ENCODE measurements at places on chromosomes 1 and 21.

DNA sequence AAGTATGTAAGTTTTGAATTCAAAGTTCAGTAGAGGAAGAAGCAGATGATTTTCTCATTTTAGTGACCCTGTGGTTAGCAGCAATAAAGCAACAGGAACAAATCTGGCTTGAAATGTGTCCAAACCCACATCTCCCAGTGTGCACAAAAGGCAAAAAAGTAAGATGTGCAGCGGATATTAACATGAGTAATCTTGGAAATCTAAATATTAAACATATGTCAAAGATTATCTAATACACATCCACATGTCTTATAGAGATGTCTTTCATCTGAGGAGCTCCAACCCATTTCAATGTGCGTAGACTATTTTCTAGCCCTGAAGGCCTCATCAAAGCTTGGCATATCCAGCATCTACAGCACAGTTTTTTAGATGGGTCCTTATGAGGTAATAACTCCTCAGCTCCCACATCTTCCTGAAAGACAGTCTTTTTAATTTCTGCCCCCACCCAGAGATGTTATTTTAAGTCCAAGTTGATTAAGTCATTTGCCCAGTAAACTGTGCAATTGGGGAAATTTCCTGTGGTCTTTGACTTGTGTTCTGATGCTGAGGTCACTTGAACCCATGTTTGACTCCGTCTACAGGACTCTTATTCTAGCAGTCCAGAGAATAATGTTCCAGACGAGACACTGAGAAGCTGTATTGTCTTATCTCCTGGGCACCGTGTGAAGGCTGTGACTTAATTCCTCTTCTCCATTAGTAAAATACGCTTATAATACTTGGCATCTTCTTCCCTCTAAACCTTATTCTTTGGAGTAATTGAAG, 73.7 kb downstream of the LMO4 start:
- DNase-seq, result no peak

GRCh38 chr1:196418772-196419171, 189.5 kb downstream of the KCNT2 start:
- no peak for DNase-seq

GRCh38 chr1:24966121-24966723, 36.1 kb upstream of the RUNX3 start:
- no peak for DNase-seq

- DNase-seq, result no peak
These were observed 3.2 kb downstream of the CYP4B1 start for GRCh38 chr1:46802081-46802480.

- DNase-seq, result peak; percentile 26
These were observed 45.2 kb downstream of the CAMK2N1 start for GRCh38 chr1:20440785-20441200.

GRCh38 chr1:18322368-18323032, 158.2 kb upstream of the KLHDC7A start:
- no peak for DNase-seq

- DNase-seq, result peak; percentile 83
These were observed 82.8 kb upstream of the BMP8A start for GRCh38 chr1:39408641-39409054.

GRCh38 chr1:84225646-84226045, 75.9 kb upstream of the SAMD13 start:
- no peak for DNase-seq

DNA sequence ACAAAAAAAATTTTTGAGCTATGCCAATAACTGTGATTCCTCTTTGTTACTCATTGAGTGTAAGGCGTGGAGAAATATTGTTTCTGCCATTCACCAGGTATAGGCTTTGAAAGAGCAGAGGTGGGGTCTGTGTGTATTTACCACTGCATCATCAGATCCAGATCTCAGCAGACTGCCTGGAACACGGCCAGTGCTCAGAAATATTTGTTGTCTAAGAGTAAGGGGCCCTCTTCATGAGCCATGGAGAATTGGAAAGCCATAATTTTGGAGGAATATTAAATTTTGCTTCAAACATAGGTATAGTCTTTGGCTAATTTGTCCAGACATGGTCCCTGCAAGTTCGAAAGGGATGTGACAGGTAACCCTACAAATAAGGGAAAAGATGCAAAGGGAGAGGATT, 231.3 kb upstream of the IRF2BP2 start:
- no peak for DNase-seq

- DNase-seq, result no peak
These were observed 43.9 kb downstream of the COQ8A start for GRCh38 chr1:226983992-226984364.

- no peak for DNase-seq
These were observed 284.5 kb upstream of the PLXNA2 start for GRCh38 chr1:208528578-208529240.

- no peak for DNase-seq
These were observed 2.1 kb downstream of the SIPA1L2 start for GRCh38 chr1:232627645-232628334.

GRCh38 chr1:246607462-246607861, 41.2 kb downstream of the CNST start:
- no peak for DNase-seq

DNA sequence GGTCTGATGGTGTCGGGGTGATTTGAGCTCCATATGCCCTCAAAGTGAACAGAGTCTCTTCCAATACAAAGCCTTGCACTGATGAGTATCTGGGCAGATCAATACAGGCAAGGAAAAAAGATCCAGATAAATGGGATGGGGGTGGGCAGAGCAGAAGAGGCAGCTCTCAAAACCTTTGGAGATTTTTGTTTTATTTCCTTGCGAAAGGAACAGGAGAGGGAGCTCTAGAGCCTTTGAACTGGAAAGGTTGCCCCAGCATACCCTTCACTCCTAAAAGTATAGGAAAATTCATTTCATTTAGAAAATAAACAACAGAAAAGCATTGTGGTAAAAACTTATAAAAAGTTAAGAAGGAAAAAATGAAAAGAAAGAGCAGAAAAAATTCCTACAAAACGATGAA, 31.4 kb upstream of the OLIG2 start:
- DNase-seq, result no peak

DNA sequence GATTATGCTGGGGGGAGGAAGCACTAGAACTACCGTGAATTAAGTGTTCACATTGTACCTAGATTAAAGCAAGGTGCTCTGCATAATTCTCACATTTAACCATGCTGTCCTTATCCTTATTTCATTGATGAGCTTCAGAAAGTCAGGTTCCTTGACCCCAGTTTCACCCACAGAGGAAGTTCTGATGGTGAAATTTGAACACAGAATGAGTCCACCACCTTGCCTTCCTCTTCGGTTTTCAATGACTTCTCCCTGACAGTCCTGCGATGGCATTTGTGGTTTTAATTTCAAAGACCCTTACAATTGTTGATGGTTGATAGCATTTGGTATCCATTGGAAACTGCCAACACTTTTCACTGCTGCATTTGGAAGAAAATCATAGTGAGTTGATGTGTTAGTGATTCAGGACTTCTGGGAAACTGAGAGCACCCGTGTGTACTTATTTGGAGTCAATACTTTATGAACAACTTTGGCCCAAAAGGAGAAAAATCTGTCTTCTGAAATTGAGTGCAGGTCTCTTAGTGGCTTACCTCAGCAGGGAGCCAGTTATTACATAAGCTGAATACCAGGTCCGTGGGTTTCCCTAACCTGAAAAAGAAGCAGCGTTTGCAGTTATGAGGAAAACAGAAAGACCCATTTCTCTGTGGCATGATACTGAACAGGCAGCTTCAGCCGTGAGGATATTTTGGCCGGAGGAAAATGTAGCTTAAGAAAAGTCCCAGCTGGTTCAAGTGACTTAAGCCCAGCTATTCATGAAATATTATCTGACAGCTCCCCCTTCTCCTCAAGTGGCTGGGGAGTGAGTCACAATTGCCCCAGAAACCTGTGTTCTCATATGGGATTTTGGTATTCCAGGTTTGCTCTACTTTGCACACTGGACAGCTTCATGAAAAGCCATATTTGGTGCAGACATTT, 47.5 kb downstream of the ROR1 start:
- DNase-seq, result no peak

DNA sequence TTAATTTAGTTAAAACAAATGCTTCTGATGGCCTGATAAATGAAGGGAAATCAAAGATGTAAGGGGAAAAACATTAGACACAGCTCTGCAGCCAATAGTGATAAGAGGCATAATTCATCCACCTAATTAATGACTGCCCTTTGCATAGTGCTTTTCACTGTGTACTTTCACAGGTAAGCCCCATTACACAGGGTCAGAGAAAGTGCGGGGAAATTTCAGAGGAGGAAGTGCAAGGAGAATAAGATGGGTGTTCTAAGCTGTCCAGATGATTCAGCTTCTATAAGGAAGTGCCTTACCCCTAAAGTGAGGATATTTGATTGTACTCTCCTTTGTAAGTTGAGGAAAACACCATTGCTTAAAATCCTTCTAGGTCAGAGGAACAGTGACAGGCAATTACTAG, 88.0 kb downstream of the NR5A2 start:
- DNase-seq, result no peak

DNA sequence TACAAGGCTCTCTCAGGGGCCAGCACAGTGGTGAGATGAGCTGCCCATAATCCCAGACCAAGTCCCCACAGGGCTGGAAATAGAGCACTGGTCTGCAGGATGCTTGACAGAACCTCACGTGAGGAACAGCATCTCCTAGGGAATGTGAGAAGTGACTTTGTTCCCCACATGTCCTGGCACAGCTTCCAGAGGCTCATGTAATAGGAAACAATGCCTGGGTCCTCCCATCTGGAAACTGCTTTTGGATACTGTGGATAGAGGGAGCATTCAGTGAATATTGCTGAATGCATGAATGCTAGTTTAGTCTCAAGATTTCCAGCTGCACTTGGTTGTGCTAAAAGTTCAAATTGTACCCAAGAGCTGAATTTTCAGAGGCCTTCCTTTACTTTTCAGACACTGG, 146.2 kb downstream of the TNR start:
- DNase-seq, result no peak

DNA sequence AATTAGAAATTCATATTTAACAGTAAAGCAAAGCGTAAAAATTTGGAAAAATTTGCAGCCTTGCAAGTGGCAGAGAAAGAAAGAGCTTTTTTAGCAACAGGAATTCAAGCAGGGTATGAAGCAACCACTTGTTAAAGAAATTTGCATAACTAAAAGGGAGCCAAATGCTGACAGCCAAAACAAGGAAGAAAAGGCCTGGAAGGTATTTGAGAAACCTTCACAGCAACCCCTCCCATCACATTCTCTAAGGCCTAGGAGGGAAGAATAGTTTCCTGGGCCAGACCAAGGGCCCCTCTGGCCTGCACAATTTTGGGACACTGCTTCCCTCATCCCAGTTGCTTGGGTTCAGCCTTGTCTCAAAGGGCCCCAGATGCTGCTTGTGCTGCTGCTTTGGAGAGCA, 672.4 kb upstream of the TMPRSS15 start:
- no peak for DNase-seq

DNA sequence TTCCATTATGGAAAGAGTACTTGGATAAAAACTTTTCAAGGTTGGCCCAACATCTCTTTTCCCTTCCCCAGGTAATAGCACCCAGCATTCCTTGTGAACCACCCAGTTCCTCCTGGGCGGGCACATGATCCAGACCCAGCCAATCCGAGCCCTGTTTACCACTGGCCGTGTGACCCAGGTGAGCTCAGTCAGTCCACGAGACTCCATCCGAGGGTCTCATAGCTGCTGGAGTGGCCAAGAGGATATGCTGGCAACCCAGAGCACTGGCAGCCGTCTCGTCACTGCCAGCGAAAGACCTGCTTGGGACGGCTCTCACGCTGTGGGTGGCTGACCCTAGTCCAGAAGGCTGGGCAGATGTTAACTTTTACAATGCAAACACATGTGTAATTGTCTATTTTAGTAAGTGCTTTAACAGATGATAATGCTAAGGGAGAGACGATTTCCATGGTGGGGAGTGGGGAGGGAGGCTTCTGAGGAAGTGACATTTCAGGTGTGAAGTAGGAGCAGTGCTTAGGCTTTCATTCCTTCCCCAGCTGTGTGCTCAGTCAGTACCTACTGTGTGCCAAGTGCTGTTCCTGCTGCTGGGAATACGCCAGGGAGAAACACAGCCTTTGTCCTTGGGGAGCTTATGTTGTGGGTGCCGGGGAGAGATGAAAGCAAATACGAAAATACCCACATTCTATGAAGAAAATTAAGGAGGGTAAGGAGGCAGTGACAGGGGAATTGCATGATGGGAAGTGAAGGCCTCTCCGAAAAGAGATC, 24.5 kb downstream of the PARK7 start:
- DNase-seq, result no peak

DNA sequence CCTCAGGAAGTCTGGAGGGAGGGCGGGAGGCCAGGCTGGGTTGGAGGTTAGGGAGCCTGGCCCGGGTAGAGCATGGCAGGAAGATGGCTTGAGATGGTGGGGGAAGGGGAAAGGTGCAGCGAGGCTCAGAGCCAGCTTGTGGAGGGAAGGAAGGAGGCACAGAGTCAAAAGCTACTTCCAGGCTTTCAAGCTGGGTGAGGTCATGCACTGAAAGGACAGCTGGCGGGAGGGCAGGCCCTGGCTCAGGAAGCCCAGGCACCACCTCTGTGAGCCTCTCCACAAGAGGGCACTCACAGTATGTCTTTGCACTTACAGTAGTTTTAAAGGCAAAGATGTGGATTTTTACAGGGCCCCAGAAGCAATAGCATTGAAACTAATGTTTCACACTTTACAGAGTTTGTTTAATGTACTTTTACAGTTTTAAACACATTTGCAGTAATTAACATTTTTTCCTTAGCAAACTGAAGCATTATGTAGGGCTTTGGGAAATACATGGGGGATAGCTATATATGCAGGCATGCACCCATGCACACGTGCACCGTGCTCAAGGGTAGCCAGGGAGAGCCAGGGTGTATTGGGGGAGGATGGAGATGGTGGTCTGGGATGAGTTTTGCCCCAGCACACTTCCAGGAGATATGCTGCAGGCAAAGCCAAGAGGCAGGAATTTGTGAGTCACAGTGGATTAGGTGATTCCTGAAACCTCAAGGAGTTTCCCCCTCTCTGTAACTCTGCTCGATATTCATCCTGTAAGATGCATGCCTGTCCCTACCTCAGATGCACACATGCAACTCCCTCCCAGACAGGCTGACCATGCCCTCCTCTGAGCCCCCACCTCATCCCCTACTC, 6.1 kb upstream of the ADAM15 start:
- DNase-seq, result peak; percentile 34

Measured in CD8-positive, alpha-beta memory T cell (primary cell).